ENCODE measurements at places on chromosomes 4 and X.

DNA sequence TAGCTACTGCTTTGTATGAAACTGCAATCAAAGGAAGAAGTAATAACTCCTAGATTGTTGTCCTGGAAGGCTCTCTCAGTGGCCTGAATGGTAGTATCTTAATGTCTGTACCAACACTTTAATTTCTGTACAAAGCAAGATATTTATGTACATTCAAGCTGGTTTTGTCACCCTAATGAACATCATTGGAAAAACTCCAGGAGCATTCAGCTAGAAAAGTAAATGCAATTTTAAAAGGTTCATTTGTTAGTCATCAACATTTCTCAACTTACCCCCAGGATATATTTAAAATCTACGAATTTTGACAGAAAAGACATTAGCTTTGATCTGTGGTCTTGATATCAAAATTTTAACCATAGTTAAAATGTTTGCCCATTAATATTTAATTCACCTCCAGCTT is 80.0 kb upstream of the FGF13 start:
- DNase-seq, result no peak

- DNase-seq, result no peak
These were observed 53.3 kb upstream of the NKAP start for GRCh38 chrX:119996600-119997524.

DNA sequence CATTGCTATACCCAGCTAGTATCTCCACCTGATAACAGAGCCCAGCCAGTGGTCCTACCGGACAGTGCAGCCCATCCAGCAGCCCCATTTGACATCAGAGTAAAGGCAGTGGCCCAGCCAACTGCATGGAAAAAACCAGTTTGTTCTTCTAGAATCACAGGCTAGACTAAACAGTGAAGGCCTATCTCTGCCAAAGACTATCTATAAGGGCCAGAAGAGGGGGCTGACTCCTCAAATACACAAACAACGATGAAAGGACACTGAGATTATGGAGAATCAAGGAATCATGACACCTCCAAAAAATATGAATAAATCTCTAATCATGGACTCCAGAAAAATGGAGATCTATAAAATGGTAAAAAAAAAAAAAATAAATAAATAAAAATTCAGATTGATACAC is 546.4 kb upstream of the HTR2C start:
- DNase-seq, result no peak

DNA sequence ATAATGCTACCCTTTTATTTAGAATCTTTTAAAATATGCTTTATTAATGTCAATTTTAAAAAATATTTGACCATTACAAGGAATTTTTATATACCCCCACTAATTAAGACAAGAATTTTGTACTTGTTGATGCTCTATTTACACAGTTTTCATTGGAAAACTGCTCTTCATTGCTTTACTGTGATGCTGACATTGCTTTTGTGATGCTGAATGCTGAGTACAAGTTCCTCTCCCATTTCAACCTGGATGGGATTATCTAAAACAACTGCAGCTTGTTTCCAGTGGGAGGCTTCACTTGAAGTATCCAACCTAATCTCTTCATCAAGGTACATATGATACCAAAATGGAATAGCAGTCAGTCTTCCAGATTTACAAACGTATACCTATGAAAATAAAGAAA is 21.2 kb downstream of the TMEM184C start:
- DNase-seq, result no peak

GRCh38 chr4:145153181-145153903 is 27.0 kb downstream of the OTUD4 start:
- DNase-seq, result no peak
